ENCODE measurements at places on chromosomes 3 and 15. TPM values are rescaled to one million over a fixed set of nuclear protein-coding genes. Genes with fewer than 3 reads are reported as not detected.

The MCTP2 gene
- 26.2 TPM for total RNA-seq

DNA sequence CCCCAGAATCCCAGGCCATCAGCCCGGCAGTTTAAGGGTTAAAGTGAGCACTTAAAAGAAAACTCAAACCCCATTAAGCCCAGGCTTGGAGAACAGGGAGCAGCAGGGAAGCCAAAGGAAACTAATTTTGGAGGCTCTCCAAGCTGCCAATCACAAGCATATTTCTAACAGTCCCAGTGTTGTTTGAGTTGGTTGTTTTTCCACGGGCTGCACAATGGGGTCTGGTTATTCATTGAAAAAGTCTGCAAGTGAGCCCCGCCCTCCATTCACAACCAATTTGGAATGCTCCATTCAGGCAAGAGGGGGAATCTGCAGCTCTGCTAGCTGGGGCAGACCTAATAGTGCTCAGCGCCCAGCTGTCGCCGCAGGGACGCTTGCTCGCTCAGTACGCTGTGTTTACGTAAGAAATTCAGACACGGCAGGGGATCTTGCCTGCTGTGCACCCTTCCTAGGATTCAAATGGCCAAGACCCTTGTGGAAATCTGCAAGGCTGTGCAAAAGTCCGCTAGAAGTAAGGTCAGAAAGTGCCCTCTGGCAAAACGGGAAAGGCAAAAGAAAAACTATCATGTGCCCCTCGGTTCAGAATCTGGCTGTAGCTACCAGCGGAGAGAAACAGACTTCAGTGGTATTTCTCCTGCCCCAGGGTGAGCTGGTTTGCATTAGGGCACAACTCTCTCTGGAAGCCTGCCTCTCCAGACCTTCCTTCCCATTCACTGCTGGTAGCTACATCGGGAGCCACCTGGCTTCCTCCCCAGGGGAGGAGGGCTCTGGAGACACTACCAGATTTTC is 11.0 kb downstream of the ETV5 start:
- H3K4me3 ChIP-seq = peak overlapping the region; percentile 46

GRCh38 chr3:101414121-101414520 is 93.7 kb upstream of the IMPG2 start:
- H3K27me3 ChIP-seq = no peaks in the 10 kb centered on the region
- DNase-seq = no peak
- H3K4me1 ChIP-seq = peaks cover 11% of the 10 kb centered on the region
- peaks cover 27% of the 10 kb centered on the region for H3K36me3 ChIP-seq

The SEMA3F gene
- not detected for total RNA-seq

The UBAP1L gene
- 3.5 TPM for total RNA-seq

DNA sequence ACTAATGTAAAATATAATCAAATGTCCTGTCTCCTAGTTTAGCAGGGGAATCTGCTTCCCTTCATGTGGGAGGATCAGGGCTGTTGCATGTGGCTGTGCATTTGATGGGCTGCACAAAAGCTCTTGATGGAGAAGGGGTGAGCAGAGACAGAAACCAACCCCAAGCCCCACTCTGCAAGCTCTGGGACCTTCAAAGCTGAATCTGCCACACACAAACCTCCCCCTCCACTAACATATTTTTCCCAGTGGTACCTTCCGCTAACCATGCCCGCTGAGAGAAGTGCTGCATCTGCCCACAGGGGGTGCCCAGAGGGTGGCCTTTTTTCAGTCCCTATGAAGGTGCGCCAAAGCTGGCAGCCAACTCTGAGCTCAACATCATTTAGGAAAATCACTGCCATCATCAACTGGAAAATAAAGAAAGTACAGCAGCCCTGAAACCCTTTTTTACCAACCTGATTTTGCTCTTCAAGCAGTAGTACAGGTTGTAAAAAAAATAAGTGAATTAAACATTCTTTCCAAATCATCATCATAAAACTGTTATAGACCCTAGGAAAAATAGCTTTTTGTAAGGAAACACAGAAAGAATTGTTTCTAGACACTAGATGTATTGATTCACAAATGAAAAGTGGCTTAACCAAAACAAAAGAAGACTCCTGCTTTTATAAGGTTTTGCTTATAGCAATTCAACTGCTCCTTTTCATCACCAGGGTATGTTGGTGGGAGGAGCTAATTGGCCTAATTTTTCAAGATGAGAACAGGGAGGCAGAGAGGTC is 97.0 kb downstream of the HHLA2 start:
- no peak for DNase-seq
- H3K27me3 ChIP-seq = peaks cover 5% of the 10 kb centered on the region
- no peaks in the 10 kb centered on the region for H3K36me3 ChIP-seq
- no peak overlapping the region for H3K4me3 ChIP-seq
- H3K27ac ChIP-seq = no peak overlapping the region
- H3K4me1 ChIP-seq = peaks cover 17% of the 10 kb centered on the region

- no peaks in the 10 kb centered on the region for H3K4me1 ChIP-seq
- H3K36me3 ChIP-seq = no peaks in the 10 kb centered on the region
- no peak for DNase-seq
- H3K27ac ChIP-seq = no peak overlapping the region
- H3K4me3 ChIP-seq = no peak overlapping the region
Measured at GRCh38 chr3:133868186-133868585, 27.5 kb downstream of the RAB6B start.

Data from activated CD8-positive, alpha-beta T cell treated with anti-CD3 and anti-CD28 coated beads, Interleukin-2, amount 10 ng/mL, durations not matched to agents 7 days and 5 days (primary cell).